ENCODE measurements at places on chromosomes 7 and 10.

- no peak for DNase-seq
Measured at GRCh38 chr10:62985807-62986600, 147.1 kb upstream of the NRBF2 start.

DNA sequence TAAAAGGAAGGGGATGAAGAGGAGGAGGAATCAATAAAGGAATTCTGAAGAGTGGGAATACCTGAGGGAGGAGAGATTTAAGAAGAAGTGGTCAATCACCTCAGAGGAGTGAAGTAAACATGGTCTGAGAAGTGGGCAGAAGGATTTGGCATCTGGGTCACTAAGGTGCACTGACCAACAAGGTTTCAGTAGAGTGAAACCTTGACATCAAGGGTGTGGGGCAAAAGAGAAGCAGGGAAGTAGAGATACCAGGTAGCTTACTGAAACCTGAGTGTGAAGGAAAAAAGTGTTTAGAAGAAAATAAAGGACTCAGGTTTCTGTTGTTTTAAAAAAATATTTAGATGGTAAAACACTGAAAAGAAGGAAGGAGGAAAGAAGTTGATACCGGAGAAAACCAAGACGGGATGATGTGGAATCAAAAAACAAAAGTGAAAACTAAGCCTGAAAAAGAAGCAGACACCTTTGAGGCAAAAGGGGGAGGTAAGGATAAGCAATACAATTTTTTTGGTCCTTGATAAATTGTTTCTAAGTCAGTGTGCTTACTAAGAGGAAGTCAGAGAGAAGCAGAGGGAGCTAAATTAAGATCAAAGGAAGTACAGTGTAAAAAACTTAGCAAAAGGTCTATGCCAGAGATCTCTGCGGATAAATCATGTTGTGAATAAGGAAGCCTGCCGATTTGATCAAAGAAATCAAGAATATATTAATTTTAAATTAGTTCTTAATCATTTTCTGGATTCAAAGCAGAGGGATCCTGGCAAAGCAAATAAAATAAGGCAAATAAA lies 137.2 kb upstream of the GPR22 start:
- DNase-seq: no peak

DNA sequence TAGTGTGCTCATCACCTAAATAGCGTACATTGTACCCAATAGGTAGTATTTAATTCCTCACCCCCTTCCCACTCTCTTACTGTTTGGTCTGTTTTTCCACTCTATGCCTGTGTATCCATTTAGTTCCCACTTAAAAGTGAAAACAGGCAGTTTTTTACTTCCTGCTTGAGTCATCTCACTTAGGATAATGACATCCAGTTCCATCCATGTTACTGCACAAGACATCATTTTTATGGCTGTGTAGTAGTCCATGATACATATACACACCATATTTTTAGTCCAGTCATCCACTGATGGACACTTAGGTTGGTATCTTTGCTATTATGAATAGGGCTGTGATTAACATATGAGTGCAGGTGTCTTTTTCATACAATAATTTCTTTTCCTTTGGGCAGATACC lies 10.1 kb downstream of the STK17A start:
- no peak for DNase-seq

- no peak for DNase-seq
Measured at GRCh38 chr10:52068485-52068884, 245.6 kb upstream of the DKK1 start.

DNA sequence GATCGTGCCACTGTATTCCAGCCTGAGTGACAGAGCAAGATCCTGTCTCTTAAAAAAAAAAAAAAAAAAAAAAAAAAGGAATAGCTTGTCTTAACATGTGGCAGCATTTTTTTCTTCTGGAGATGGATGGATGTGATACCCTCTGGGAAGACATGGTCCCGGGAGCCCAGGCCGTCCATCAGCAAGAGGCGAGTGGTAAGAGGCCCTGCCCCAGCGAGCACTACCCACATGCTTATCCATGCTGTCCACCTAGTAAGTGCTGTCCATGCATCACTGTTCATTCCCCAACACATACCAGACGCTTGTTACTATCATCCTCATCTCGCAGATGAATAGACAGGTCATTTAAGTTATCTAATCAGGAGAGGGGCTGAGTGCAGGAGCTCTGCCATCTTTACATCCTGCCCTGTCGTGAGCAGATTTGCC lies 12.9 kb downstream of the ATP6V1F start:
- no peak for DNase-seq

- DNase-seq: no peak
Measured at GRCh38 chr7:94969434-94970084, 62.2 kb downstream of the PPP1R9A start.

- DNase-seq: no peak
Measured at GRCh38 chr7:113128031-113128430, 9.7 kb upstream of the SMIM30 start.

- no peak for DNase-seq
Measured at GRCh38 chr10:128814782-128815181, 652.3 kb upstream of the MGMT start.

- DNase-seq: no peak
Measured at GRCh38 chr7:121541457-121541856, 145.3 kb upstream of the FAM3C start.

DNA sequence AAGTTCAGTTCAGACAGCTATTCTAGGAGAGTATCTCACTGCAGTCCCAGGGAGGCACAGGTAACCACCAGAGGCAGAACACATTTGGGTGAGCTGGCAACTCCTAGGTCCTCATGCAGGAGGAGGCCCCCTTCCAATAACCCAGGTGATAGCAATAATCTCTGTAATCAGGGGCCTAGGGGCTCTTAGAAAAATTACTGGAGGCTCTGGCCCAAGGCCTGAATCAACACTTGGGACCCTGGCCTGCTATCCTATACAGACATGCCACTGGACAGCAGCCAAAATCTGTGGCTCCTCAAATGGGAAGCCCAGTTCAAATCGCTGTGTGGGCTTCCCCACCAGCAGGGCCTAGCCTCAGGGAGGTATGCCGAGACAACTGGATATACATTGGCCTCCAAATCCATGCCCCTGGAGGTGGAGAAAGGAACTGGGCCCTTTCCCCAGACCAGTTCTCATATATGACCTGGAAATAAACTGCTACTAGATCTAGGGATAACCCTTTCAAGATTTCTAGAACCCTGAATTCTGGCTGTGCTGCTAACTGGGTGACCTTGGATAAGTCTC lies 1.6 kb downstream of the AVPI1 start:
- no peak for DNase-seq

DNA sequence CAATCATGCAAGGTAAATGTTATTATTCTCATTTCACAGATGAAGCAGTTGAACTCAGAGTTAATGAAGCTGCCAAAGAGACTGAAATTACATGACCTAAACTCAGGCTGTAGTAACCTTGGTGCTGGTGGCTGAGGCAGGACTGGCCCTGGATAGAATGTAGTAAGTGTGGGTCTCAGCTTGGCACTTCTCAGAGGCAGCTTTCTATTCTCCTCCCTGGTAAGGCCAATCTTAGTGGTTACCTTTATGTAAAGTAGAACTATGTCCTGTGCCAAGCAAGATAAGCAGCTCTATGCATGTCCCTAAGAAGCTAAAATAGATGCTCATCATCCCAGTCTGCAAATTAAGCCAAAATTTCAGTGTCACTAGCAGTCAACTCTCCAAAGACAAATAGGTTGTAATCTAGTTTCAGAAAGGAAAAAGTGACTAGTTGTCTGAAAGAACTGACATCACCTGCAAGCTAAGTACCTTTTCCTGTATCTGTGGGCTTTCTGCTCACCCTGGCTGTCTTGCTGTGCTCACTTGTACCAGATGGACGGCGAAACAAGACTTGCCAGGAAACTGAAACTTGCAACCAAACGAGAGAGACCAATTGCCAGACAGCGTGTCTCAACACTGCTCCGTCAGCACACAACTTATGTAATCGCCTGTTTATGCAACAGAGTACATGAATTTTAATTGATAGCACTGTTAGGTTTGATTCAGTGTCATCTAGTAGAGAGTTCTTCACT lies 43.7 kb downstream of the CH25H start:
- peak; percentile 82 for DNase-seq

GRCh38 chr7:156378806-156379205 lies 261.8 kb upstream of the RNF32 start:
- DNase-seq: no peak

GRCh38 chr10:29784175-29784773 lies 149.5 kb upstream of the SVIL start:
- DNase-seq: no peak

DNA sequence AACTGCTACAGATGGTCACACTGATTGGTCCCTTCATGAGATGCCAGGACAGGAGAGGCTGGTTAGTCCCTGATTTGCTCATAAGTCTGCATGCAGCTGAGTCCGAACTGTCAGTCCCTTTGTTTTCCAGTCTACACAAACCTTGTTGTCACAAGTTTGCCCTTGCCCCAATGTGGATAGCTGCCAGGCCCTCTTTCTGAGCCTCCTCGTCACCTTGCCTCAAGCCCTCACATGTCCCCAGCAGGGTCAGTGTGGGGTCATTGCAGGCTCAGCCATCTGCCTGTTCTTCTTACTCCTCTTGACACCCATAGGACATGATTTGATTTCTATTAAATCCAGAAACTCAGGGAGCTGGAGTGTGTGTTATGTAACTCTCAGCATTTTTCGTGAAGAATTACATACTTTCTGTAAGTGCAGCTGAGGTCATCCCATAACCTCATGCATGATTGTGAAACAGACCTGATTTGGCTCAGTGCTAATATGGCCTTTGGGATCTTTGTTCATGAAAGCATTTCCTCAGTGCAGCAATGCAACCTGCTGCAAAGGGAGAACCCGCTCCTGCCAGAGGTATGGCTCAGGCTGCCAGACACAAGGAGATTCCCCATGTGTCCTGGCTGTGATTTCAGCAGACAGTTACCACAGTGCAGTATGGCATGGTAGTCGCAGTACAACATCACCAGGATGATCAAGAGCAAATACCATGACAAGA lies 70.0 kb upstream of the ZMIZ2 start:
- DNase-seq: no peak

GRCh38 chr10:94129393-94130130 lies 135.8 kb downstream of the PLCE1 start:
- no peak for DNase-seq

DNA sequence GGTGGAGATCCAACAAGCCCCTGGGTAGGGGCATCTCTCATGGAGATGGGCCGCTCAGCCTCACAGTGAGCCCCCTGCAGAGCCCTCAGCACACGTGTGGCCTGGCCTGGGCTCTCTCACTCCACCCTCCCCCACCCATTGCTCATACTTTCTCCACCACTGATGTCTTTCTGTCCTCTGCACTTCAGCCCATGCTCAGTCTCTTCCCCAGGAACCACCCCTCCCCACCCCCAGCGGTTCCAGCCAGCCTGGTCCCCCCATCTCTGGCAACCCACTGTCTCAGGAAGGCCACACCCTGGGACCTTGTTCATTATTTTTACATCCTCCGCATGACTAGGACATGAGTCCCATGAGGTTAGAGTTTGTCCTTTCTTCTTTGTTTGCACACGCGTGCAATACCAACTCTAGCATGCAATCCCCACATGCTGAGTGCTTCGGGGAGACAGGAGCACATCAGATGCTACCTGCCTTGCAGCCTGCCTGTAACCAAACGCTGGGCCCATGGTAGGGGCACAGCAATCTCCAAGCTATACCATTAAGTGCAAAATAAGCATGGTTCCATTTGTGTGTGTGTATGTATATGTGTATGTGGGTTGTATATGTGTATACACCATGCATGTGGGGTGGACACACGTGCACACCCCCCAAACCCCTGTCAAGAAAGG lies 408.4 kb upstream of the FOXK1 start:
- DNase-seq: no peak

DNA sequence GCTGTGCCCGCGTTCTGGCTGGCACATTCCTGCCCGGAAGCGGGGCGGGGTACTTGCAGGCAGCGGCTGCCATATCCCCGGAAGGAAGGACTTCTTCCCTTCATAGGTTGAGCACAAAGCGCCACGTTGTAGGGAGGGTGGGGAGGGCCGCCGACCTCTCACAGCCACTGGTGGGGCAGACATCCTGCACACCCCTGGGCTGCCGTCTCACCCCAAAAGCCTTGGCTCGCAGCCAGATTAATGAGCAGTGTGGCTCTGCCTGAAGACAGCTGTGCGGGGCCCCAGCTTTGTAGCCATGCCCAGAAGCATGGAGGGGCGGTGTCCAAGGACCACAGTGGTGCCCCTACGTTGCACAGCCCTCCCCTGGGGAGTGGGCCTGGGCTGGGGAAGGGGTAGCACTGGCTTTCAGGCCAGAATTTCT lies 54.3 kb upstream of the DPYSL4 start:
- DNase-seq: no peak

DNA sequence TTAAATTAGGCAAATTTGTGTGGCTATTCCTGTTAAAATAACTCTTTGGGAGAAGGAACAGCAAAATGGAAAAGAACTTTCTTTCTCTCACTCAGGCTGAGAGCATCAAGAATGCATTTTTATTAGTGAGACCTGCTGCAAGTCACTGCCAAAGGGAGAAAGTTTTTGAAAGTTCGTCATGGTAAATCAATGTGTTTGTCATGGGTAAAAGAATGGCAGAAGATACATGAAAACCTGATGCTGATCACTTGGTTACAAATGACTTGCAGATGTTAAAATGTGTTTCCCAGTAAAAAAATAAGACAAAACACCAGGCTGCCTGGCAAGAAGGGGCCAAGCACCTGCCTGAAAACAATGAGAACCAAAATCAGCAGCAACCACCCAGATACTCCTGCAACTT lies 484.7 kb upstream of the NRP1 start:
- no peak for DNase-seq

GRCh38 chr10:126201603-126202002 lies 186.7 kb downstream of the ADAM12 start:
- DNase-seq: no peak

DNA sequence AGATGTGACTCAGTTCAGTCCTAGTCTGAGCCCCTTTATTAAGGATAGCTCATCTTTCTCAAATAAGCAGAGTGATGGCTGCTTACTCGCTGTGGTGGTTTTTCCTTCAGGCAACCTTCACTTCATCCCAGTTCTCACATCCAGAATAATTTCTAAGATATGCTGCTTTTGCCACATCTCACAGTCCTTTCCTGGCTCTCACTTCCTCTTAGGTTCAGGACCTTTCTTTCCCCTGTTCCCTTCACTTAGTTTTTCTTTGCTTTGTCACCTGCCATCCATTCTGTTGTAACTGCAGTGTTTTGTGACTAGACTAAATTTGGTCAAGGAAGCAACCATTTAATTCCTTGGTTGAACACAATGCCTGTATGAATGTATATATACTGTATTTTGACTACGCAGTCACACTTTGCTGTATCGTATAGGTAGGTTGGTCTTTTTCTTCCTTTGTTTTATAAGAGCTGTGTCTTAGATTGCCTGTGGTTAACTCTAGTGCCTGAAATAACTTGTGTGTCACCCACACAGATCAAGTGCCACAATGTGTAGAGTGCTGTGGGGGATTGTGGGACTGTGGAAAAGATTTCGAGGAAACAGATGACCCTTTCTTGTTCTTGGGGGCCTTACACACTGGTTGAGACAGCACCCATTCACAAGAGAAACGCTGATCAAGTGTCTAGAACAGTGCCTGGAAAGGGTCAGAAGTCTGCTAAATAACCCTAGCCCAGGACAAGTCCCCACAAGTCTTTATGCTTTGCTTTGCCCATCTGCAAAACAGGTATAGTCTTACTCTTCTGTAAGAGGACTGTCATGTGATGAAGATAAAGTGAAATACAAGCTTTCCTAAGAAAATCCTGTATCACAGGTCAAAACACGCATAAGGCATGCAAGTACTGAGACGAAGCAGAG lies 2.6 kb downstream of the ZNF655 start:
- no peak for DNase-seq
